ENCODE measurements at places on chromosomes 6 and 20.

DNA sequence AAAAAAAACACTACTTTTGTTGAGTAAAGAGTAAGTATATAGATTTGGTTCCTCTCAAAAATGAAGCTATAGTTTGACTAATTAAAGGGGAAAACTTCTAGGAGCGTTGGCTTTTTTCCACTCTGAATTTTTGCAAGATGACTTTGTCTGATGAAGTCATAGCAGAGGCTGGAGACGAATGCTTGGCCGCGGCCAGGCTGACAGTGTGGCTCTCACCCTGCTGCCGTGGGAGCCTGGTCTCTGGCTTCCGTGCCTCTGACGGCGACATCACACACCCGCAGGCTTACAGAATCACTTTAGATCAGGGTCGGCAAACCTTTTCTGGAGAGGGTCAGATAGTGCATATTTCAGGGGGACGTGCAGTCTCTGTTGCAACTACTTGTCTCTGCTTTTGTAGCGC, 145.0 kb downstream of the PHACTR3 start:
- DNase-seq = no peak

GRCh38 chr6:10595731-10596664, 74.8 kb downstream of the GCNT2 start:
- DNase-seq = no peak

DNA sequence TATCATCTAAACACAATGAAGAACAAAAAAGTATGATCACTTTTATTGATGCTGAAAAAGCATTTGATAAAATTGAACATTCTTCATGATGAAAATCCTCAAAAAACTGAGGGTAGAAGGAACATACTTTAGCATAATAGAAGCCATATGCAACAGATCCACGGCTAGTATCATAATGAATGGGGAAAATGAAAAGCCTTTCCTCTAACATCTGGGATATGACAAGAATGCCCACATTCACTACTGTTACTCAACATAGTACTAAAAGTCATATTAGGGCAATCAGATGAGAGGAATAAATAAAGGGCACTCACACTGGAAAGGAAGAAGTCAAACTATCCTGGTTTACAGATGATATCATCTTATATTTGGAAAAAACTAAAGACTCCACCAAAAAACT, 256.6 kb downstream of the RFPL4B start:
- no peak for DNase-seq

GRCh38 chr6:21264288-21265033, 329.1 kb upstream of the SOX4 start:
- DNase-seq = no peak

DNA sequence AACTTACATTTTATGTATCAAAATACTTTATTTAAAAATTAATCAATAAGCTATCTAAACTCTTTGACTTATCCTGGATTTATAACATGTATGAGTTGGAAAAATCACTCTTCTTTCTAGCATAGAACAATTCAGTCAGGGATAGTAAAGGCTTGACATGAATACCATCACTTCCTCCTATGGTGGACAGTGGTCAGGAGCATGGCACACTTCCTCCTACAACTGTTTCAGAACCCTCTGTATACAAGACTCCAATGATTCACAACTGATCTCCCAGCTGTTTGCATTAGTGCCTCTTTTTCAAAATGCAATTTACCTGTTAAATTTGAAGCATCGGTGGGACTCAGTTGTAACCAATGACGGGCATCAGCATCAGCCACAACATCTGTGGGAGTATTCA, 129.7 kb downstream of the RALGAPA2 start:
- no peak for DNase-seq

DNA sequence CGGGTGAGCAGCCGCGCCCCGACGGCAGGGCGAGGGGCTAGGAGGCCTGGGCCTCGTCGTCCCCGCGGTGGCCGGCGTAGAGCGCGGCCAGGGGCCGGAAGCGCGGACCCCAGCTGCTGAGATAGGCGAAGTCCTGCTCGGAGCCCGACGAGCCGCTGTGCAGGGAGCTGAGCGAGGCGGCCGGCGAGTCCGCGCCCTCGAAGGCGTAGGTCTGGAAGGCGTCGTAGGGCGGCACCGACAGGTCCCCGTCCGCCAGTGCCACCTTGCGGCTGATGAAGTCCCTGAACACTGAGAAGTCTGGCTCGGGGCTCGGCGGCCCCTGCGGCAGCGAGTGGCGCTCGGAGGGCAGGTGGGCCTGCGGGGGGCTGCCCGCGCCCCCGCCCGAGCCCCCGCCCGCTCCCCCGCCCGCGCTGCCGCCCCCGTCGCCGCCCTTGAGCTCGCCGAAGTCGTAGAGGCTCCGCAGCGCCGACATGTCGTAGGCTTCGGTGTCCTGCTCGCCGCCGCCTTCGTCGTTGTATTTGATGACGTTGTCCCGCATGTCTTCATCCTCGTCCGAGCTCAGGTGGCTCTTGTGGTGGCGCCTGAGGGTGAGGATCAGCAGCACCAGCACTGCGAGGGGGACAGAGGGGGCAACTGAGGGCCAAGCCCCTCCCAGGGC, 56.5 kb downstream of the CD40 start:
- DNase-seq = peak; percentile 76

- DNase-seq = no peak
Observed at GRCh38 chr20:42152575-42152974, 534.4 kb upstream of the CHD6 start.

DNA sequence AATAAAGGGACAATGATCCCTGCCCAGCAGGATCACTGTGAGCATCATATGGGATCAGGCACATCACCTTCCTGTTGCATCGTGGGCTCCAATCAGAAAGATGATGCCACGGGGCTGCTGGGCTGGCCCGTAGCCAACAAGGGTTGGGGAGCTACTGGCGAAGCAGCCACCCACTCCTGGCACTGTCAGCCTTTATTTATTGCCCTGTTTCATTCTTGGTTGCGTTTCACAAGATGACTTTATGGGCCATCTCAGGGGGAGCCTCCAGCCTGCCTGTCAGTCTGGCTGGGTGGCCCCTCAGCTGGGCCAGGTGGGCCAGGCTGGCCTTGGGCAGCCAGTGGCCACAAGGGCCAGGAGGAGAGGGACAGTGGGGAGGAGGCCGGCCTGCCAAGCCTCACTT, 17.3 kb downstream of the VSTM2L start:
- DNase-seq = no peak

DNA sequence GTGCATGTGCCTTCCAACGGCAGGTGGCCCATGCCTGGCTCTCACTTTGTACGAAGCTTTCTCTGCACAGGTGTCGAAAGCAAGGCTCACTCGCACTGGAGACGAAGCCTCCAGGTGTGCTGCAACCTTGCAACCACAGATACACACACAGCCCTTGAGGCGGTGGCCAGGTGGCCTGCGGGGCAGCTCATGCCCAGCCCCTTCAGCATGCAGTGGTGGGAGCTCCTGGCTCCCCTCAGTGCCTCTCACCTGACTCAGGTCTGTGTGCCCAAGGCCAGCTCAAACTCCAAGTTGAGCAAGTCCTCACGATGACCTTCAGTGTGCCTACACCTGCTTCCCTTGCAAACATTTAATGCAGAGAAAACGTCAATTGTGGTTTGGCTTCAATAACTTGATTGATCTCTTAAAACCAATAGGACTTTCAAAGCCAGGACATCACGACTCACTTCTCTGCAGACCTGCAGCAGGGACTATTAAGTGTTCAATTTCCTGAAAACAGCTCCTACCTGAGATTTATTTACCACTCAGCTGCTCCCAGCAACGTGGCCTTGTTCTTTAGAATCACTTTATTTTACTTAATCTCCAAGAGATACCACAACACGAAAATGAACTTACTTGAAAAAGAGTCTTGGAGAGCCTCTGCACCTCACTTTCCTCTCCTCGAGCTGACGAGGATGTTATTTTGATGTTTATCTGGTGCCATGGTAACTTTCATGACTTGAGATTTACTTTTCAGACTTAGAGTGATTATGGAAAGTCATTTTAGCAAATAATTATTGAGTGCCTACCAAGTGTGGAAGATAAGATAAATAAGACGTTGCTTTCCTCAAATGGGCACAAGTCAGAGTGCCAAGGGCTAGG, 86.3 kb downstream of the SLC22A23 start:
- no peak for DNase-seq

DNA sequence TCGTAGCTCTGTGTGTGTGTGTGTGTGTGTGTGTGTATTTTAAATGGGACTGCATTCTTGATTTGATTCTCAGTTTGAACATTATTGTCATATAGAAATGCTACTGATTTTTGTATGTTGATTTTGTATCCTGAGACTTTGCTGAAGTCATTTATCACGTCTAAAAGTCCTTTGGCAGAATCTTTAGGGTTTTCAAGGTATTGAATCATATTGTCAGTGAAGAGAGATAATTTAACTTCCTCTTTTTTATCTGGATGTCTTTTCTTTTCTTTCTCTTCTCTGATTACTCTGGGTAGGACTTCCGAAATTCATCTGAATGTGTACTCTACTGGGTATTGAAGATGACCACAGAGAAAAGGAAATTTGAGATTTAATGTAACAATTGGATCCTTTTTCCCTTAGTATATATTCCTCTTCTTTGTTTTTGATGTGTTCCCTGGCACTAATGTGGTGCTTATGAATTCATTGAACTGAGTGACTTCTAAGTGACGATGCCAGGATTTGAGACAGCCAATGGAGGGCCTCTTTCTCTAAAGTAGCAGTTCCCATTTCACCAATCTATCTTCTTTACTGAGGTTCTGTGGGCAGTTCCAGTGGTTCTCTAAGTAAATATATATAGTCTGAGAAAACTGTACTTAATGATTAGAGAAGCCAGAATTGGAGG, 47.6 kb downstream of the TNFAIP3 start:
- no peak for DNase-seq

DNA sequence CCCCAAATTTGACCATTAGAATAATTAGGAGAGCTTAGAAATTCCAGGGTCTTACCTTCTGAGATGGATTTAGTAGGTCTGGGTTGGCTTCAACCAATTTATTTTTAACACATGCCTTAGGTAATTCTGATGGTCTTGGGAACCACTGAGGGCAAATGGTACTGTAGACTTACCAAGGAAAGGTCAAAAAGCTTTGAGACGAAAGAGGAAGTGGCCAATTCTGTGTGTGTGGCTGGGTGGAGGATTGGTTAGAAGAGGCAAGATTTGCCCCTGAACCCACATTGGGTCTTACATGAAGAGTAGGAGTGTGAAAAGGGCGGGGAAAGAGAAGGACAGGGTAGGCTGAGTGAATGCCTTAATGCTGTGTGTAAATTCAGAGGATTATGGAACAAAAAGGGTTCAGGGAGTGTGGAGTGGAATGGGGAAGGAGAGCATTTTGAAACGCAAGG, 2.7 kb downstream of the ITCH start:
- DNase-seq = no peak

- DNase-seq = no peak
Observed at GRCh38 chr6:160714731-160715316, 12.8 kb downstream of the PLG start.

DNA sequence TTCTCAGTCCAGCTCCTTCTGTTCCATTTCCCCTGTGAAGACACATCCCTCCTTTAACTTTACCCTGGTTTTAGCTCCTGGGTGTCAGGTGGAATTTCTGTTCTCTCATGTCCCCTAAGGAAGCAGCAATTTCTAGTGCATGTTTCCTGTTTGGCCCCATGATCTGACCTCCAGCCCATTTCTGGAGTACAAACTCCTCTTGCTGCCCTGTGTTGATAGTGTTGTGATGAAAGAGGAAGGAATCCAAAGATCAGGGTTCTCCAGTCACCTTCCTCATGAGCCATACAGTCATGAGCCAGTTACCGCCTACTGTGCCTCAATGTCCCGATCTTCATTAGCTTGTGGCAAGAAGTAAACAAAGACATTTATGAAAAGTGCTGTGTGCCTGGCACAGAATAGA, 97.4 kb downstream of the PHACTR1 start:
- no peak for DNase-seq

GRCh38 chr6:15879371-15880261, 216.8 kb upstream of the DTNBP1 start:
- peak; percentile 69 for DNase-seq
